ENCODE measurements at places on chromosomes 4 and X.

DNA sequence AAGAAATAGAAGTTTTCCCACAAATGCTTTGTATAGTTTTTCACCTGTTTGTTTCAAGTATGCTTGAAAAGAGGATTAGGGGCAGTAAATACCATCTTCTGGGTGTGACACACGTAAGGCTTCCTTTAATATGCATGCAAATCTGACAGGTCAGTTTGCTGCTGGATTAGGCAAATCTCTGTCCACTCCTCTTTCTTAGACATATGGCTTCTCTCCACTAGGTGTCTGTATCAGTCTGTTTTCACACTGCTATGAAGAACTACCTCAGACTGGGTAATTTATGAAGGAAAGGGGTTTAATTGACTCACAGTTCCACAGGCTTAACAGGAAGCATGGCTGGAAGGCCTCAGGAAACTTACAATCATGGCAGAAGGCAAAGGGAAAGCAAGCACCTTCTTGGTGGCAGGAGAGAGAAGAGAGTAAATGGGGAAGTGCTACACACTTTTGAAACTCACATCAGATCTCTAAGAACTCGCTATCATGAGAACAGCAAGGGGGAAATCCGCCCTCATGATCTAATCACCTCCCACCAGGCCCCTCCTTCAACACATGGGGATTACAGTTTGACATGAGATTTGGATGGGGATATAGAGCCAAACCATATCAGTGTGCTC is 66.9 kb downstream of the TAB3 start:
- DNase-seq = no peak

- DNase-seq = no peak
Observed at GRCh38 chr4:134531013-134531412, 329.4 kb upstream of the PABPC4L start.

DNA sequence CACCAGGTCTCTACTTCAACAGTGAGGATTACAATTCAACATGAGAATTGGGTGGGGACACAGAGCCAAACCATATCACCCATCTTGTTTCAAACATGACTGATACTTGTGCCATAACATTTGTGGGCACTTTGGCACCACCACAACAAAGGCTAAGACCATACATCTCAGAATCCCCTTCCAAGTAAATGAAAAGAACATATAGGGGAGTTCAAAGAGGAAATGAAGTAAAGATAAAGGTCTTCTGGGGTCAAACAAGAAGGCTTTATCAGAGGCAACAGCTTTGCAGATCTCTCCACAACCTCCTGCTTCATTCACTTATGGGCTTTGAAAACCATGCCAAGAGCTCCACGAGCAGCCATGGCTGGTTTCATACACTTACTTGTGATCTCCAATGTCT is 122.7 kb downstream of the ANKRD50 start:
- no peak for DNase-seq

DNA sequence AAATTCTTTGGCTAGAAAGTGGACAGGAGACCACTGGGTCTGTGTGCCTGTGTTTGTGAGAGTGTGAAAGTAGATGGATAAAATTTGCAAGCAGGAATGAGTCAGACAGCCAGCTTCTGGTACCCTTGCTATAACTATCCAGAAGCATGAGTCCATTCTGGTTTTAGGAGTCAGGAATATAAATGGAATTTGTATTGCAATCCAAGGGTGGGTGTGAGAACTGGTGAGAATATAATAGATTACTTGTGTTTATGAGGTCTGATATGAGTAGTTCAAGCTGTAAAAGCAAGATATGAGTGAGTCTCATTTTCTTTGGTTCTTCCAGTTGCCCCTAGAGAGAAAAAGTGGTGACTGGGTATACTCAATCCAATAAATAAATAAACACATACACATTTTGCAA is 212.7 kb upstream of the TAPT1 start:
- DNase-seq = no peak

DNA sequence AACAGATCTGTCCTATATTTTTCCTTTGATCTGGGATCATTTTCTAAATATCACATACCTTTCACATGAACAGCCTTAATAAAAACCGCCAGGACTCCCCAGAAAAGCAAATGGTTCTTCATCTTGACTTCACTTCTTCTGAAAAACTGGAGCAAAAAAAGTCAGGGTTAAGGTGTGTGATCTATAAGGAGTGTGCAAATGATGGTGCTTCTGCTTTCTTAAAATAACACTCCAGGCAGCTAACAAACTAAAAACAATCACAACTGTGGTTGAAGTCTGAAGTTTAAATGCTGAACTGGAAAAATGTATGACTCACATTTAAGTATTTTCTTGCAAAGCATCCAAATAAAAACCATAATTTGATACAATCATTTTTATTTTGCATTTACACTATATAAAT is at the start of gene JCHAIN:
JCHAIN (minus strand) TSS at position 140 of the 400 bp plus-strand sequence; CDS start at position 122, 18 bp downstream.
- no peak for DNase-seq

DNA sequence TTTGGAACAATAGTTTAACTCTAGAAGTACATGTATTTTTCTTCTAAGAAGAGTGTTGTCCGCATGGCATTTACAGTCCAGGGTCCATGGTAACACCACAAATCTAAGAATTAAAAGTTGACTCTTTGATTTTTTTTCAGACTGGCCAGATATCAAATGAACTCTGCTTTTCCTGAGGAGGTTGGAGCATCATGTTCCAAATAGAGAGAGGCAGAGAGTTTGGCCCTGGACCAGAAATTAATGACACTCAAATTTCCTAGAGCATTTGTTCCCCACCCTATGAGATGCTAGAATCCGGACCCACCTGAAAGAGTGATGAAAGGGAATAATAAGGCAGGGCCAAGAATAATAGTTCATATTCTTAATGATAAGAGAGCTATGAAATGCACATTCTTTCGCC is 47.0 kb upstream of the NAP1L5 start:
- DNase-seq = no peak

GRCh38 chr4:121073004-121073435 is 685 bp upstream of the NDNF start:
- no peak for DNase-seq

GRCh38 chrX:102727761-102728160 is 7.2 kb downstream of the GPRASP3 start:
- no peak for DNase-seq

DNA sequence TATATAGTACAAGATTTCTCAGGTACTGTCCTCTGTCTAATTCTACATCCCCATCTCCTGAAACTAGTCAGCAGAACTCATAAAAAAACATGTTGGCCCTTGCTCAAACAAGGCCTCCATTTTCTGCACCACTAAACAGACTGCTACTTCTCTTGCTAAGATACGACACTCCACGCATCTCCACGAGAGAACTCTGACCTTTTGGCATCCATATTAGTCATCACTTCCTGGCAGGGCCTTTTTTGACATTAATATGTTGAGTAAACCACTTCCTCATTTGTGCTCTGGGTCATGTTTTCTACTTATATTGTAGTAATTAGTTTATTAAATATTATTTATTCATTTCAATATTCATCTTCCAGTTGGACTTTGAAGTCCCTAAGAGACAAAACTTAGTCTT is 65.6 kb downstream of the DCAF8L1 start:
- DNase-seq = no peak

GRCh38 chr4:124203613-124204238 is 508.8 kb downstream of the ANKRD50 start:
- DNase-seq = no peak

GRCh38 chr4:3367866-3368265 is 73.9 kb upstream of the HGFAC start:
- no peak for DNase-seq

DNA sequence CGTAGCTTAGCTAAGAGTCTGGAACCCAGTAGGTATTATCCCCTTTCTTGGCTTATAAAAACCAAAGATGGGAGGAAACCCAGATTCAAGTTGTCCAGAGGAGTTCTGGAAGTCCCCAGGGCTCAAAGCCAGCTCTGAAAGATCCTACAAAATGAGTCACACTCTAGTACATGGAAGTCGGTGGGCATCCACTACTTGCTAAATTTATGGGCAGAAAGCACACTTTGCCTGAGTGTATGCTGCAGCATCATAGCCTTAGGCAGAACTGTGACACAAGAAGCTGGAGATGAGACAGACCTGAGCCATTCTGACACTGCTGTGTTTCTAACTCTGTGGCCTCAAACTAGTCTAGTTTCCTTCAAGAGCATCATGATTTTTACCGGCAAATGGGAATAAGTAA is 429.3 kb downstream of the AFF2 start:
- DNase-seq = no peak

DNA sequence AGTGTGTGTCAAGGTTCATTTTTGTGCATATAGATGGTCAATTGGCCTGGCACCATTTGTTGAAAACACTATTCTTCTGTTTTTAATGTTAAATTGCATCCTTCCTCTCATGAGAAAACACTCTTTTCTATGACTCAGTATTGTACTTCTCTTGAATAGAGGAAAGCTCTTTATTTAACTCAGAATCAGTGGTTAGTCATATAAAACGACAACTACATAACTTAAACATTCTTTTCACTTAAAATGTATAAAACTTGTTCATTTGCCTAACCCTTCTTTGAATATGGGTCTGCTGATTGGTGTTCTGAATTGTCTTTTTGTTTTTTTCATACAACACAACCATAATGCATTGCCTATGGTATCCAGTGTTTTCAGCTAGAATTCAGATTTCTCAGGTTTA is 17.2 kb upstream of the MRPL1 start:
- no peak for DNase-seq

DNA sequence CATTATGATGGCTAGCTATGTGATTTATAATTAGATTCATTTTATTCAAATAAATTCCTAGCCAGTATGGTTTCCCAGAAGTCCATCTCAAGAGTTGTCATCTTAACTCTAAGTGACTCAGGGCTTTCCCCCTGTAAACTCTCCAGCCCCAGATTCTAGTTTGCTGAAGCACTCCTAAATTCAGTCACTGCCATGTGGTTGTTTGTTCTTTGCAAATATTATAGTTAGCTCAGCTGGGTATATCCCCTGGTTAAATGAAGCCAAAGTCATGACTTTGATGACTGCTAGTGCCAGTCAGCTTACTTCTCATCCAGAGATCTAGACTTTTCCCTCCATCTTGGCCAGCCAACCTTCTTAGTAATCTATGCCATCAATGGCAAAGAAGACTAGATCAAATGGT is 126.0 kb downstream of the GRIA3 start:
- DNase-seq = no peak

All from activated CD8-positive, alpha-beta memory T cell treated with anti-CD3 and anti-CD28 coated beads, Interleukin-2, amount 50 U/mL, for 48 hours (primary cell).